ENCODE measurements at places on chromosomes 5 and 9.

GRCh38 chr9:3480353-3480655, 45.5 kb downstream of the RFX3 start:
- no peak for DNase-seq

DNA sequence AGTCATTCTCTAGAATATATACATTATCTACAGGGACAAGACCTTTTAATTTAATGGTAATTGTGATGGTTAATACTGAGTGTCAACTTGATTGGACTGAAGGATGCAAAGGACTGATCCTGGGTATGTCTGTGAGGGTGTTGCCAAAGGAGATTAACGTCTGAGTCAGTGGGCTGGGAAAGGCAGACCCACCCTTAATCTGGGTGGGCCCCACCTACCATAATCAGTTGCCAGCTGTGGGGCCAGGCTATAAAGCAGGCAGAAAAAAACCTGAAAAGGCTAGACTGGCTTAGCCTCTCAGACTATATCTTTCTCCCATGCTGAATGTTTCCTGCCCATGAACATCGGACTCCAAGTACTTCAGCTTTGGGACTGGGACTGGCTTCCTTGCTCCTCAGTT, 112.2 kb upstream of the SMC2 start:
- no peak for DNase-seq

DNA sequence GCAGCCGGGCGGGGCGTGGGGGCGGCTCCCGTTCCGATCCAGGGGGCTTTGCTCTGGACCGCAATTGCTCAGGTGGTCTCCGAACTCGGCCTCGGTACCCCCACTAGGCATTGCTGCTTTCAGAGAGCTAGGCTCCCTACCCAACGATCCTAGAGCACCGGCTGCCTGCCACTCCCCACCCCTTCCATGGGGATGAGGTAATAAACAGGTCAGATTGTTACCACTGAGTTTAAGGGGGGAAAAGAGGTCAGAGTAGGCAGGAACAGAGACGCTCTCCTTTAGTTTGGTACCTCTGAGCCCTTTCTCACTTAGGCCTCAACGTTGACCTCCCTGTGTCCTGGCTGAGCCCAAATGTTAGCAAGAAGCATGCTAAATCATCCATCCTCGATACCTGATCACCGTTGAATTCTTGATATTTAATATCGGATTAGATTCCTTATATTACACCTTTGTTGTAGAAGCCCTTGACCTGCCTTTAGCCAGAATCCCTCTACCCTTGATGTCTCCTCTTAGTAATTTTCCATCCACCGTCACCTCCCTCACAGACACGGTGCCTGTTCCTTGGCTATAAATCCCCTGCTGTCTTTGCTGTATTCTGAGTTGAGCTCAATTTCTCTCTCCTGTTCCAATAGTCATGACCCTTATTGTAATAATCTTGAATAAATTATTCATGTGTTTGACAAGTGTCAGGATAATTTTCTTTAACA, 588 bp upstream of the PLPP1 start:
- DNase-seq = no peak

DNA sequence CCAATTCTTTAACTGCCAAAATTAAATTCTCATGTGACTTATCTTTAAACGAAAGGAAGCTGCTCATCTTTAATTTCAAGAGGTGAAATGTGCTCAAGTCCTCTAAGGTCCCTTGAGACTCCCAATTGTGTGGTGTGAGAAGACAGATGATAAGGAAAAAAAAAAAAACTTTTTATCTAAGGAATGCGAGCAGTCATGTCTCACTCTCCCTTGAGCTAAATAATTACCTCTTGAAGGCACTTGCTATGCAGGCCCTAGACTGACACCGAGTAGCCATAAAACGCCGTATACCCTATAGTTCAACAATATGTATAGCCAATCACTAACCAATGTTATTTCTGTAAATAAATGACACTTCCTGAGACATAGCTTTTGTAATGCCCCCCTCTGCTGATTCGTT, 1.5 kb upstream of the DTWD2 start:
- no peak for DNase-seq

DNA sequence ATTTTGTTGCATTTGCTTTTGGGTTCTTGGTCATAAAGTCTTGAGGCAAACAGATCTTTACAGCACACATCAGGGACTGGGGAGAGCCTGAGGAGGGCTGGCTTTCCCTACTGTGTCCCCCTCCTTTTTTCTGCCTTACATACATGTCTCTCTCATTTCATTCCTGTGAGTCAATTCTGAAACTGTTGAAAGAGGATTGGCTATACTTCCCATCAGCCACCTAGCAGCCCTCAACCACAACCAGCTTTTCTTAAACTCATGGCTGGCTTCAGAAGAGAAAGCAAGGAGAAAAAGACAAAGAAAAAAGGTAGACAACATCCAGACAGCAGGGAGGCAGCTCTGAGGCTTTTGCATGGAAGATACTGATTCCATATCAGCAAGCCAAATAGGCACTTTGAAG, 374.8 kb upstream of the KIF2A start:
- no peak for DNase-seq

GRCh38 chr5:36261186-36261585, 19.5 kb upstream of the NADK2 start:
- DNase-seq = no peak

- DNase-seq = no peak
Observed at GRCh38 chr9:120376101-120376500, 203.9 kb downstream of the CDK5RAP2 start.

- no peak for DNase-seq
Observed at GRCh38 chr9:35424356-35425352, 65.3 kb upstream of the RUSC2 start.

- DNase-seq = no peak
Observed at GRCh38 chr5:82599030-82599429, 320.9 kb upstream of the RPS23 start.

DNA sequence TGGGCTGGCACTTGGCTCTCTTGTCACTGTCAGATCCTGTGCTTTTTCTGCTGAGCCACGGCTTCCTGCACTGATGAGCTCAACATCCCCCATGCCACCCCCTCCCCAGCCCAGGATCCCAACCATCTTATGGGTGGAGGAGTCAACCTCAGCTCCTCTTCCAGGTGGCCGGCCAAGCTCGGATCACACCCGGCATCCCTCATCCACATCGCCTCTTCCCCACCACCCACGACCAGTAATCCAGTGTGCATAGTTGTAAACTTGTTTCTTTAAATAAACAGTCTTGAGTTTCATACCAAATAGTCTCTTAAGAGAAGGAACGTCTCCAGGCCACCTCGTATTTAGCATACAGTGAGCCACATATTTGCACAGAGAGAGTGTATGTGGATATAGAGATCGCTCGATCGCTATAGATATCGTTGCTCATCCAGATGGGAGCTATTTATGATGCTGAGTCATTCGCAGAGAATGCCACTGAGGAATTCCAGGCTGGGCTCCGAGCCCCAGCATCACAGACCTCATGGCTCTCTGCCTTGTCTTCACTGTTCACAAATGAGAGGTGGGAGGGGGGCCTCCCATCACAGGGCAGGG, 61.8 kb upstream of the CPLX2 start:
- DNase-seq = no peak

DNA sequence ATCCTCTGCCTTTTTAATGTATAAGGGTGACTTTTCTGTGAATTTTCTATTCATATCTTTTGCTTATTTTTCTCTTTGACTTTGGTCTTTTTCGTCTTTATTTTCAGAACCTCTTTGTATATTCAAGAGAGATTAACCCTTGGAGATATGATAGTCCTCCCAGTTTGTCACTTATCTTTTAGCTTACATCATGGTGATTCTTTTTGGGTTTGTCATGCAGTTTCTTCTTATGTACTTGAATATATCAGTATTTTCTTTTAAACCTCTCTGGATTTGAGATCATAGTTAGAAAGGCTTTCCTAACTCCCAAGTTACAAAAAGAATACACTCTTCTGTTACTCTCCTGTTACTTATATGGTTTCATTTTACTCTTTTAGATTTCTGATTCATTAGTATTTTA, 27.5 kb upstream of the GPR21 start:
- DNase-seq = no peak

DNA sequence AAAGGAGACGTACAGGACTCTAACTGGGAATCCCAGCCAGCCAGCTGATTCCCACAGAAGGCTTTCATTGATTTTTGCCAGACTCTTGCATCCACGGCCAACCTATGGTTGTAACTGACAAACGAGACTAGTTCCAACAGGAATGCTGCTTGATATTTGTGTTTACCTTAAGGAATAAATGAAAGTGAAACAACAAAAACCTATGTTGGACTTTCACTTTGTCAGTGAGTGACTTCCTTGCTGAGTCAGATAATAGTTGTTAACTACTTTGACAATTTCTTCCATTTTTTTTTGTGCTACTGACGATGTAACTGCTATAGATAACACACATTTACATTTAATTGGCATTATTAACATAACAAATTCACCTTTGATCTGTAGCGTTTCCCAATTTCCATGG, 63.4 kb upstream of the LRRTM2 start:
- DNase-seq = no peak

- peak; percentile 81 for DNase-seq
Observed at GRCh38 chr5:127290019-127290945, at the start of gene MEGF10. Gene MEGF10, plus strand, starts transcription at chr5:127290796. Its CDS starts 40,513 bp downstream, at chr5:127331309.

GRCh38 chr9:17380126-17380861, 198.6 kb upstream of the SH3GL2 start:
- DNase-seq = no peak

DNA sequence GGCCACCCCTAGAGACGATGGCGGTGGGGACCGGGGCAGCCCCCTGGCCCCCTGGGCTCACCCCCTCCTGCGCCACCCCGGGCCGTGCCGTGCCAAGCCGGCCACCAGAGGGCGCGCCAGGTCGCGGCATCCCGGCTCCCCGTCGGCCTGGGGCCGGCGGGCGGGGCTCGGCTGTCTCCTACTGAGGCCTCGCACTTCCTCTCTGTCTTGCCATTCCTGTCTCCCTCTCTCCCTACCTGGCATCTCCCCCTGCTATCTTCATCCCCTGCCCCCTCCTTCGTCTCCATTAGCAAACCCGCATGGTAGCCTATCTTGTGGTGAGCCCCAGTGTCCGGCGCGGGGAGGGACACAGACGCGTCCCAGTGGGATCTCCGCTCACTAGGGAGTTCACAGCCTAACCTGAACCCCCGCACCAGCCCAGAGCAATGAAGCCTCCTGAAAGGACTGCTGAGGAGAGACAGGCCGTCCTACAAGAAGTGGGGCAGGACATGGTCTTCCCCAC, 29.8 kb upstream of the FABP6 start:
- DNase-seq = peak; percentile 92

GRCh38 chr5:122863240-122863639, 17.8 kb downstream of the SNX24 start:
- DNase-seq = no peak

DNA sequence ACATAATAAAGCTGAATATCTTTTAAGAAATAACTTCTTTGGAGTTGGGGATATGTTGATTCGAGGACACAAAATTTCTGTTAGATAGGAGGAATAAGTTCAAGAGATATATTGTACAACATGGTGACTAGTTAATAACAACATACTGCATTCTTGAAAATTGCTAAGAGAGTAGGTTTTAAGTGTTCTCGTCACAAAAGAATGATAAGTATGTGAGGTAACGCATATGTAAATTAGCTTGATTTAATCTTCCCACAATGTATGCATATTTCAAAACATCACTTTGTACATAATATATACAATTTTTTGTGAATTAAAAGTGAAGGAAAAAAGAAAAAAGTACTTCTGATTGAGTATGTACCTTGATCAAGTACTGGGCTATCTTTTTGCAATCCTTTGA, 428.0 kb upstream of the TRPC7 start:
- no peak for DNase-seq

DNA sequence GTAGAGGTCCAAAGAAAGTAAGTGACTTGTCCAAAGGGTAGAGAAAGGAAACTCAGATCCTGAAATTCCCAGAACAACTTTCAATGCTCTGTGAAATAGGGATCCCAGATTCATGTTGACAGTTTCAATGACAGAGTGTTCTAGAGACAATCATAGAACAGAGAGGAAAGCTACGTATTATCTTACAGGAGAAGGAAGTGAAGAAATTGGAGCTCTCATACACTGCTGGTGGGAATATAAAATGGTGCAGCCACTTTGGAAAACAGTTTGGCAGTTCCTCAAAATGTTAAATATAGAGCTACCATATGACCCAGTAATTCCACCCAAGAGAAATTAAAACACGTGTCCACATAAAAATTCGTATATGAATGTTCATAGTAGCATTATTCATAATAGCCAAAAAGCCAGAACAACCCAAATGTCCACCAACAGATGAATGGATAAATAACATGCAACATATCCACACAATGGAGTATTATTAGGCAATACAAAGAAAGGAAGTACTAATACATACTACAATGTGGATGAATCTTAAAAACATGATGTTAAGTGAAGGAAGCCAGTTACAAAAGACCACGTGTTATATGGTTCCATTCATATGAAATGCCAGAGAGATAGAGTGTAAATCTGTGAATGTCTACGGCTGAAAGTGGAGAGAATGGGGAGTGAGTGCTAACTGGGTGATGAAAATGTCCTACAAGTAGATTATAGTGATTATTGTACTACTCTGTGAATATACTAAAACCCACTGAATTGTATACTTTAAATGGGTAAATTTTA, 197.1 kb downstream of the NTRK2 start:
- no peak for DNase-seq

DNA sequence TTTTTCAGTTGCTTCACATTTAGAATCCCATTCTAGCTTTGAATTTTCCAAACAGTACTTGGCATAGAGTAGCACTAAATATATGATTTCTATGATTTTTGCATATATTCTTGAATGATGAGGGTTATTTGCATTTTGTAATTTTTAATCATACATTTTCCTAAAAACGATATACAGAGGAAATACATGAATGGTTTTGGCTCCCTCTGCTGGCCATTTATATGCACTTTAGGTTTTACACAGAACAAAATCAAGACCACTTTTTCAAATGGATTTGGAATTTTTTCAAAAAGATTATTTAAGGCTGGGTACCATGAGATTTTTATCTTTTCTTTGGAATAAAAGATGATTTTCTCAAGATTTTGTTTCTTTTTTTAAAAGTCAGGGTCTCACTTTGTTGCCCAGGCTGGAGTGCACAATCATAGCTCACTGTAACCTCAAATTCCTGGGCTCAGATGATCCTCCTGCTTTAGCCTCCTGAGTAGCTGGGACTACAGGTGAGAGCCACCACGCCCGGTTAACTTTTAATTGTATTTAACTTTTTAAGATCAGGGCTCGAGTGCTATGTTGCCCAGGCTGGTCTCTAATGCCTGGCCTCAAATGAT, 16.7 kb upstream of the COMMD10 start:
- DNase-seq = no peak

GRCh38 chr9:37679649-37680402, 29.1 kb downstream of the FRMPD1 start:
- DNase-seq = no peak

- DNase-seq = no peak
Observed at GRCh38 chr9:135835131-135835530, 72.2 kb downstream of the CAMSAP1 start.

Data from posterior vena cava (tissue), 2 donors.